IMR-90 (cell line): ENCODE measurements at places on chromosomes 6 and 20.

GRCh38 chr6:157813191-157813590, 9.9 kb upstream of the SNX9 start:
- peak; percentile 53 for DNase-seq

- DNase-seq: no peak
Measured at GRCh38 chr20:7500231-7500663, 440.0 kb downstream of the HAO1 start.

DNA sequence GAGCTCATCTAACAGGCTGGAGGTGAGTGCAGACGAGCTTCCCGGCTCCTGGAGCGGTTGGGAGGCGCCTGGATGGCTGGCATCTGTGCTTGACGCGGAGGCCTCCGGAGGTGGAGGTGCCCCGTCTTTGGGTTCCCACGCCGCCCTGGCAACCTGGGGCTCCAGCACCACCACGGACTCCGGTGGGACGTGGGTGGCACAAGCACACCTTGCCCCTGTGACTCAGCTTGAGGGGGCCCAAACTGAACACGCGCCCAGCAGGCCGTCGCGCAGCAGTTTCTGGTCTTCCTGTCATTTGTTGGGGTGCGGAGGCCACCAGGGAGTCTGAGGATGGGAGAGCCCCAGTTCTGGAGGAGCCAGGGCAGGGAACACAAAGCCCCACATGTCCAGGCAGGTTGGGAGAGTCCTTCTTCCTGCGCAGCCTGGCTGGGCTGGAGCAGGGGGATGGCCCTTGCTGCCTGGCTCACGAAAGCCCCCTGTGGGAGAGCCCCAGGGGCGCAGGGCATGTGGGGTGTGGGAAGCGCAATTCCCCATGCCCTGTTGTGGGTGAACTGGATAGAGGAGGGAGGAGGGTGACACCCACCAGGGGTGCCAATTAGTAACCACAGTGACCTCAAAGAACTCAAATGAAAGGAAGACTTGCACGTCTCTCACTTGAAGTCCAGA, 1378.6 kb upstream of the DEFB115 start:
- no peak for DNase-seq

DNA sequence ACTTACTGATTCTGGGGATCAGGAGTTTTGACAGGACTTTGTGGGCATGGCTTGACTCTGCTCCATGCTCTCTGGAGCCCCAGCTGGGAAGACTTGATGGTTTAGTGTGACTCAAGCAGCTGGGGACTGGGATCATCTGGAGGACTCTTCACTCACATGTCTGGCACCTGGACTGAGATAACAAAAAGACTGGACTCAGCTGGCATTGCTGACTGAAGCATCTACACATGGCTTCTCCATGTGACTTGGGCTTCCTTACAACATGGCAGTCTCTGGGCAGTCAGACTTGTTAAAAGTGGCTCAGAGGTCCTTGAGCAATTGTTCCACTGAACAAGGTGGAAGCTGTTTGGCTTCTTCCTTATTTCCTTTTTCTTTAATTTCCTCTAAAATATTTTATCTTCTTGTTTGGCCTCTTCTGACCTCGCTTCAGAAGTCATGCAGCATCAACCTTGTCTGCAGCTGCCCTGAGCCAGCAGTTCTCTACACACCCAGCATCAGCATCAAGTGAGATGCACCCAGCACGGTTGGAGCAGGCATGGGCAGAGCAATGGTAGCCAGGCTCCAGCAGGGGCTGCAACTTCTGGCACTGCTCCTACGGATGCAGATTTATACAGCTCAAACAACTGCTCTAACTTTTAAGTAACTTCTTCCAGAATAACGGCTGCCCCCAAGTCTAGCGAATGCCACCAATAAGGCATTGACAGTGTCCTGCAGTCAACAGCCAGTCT, 5.6 kb upstream of the HM13 start:
- no peak for DNase-seq

DNA sequence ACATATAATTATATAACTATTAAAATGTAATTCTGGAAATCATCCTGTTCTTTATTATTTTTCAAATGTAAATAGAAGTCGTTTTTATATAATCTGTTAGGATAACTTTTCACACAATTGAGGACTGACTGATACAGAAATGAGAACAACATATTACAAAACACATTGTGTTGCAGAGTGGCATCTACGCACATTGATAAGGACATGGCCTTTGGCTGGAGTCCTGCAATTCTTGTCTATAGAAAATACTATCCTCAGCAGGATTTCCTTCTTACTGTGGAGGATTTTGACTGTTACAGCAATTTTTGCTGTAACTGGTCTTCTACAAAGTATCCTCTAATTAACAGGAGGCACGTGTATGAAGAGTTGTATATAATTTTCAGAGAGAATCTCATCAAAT, 19.8 kb downstream of the SH3BGRL2 start:
- DNase-seq: no peak

DNA sequence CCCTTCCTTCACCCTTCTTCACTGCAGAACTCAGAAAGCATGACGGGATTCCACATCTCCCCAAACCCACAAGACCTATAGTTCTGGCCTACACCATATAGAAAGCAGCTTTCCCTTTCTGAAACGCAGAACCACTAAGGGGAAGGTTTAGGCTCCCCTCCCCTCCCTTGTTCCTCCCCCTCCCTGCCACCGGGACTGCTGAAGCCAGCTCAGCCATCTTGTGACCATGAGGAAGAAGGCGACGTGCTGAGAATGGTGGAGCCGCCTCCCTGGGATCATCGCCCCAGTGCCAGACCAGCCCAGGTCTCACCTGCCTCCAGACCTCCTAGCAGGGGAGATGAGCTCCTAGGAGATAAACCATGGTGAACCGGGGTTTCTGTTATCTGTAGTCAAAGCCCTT, 19.6 kb downstream of the SERPINB6 start:
- DNase-seq: no peak

GRCh38 chr20:57663241-57663640, 43.0 kb upstream of the ZBP1 start:
- DNase-seq: no peak

- DNase-seq: no peak
Measured at GRCh38 chr20:48824830-48825565, 2.8 kb downstream of the PREX1 start.

GRCh38 chr6:70061546-70061945, 195.2 kb downstream of the COL19A1 start:
- DNase-seq: no peak

DNA sequence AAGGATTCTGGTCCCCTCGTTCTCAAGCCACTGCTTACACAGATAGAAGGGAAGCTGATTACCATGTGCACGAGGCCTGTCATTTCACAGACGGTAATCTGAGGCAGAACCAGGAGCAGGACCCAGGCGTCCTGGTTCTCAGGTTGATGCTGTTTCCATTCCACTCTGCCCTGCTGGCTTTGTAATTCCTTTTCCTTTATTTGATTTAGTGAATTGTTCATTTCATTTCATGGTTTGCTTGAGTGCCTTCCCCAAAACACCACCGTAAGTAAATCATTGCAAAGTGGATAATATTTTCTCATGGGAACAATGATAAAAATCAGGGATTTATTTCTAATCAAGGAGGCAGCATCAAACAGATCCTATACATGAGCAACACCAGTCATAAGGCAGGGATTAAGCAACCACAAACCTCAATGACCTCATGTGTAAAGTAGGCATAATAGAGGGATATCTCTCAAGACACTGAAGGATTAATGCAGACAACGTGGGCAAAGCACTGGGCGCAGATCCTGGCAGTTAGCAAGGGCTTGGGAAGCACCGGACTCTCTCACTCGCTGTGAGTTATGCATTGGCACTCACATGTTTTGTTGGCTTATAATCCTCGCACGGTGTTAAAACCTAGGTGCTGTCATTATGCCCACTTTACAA, 229.5 kb upstream of the FOXQ1 start:
- DNase-seq: peak; percentile 73

DNA sequence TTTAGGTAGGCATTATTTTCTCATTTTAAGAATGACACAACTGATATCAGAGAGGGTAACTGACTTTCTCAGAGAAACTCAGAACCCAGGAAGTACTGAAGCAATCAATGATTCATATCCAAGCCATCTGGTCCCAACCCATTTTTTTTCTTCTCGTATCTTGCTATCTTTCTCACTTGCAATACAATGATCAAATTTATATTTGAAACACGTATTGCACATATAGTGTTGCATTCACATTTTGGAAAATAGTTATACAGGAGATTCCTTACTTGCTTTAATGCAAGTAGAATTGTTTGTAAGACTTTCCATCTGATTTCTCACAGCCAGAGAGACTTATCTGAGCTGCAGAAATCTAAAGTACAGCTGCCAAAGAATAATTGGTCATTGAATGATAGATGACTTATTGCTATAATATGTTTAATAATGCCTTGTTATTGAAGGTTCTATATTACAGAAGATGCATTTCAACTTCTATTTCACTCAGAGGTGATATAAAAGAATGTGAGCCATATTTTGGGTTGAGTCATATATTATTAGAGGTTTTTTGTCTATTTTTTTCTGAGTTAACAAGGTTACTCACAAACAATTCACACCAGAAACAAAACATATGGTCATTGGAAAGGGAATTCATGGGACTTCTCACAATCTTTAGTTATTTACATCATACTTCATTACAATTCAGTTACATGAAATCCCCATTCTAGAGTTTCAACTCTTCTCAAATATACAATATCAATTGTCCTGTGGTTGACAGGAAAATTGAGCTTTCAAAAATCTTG, 337.5 kb upstream of the CITED2 start:
- DNase-seq: peak; percentile 63

DNA sequence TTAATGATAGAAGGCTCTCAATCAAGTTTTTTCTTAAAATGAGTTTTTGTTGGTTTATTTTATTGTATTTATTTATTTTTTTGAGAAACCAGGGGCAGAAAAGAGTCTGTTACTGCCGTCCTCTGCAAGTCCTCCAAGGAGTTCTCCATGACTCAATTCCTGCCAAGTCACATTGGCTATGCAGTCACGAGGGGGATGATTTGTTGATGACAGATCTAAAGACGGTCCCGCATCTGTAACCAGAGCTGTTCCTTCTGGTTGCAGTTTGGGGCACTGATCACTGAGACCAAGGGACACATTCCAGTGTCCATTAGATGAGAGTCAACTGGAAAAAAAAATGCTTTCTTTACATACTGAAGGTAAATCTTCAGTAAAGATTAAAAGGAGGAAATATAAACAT, 13.9 kb upstream of the TSHZ2 start:
- DNase-seq: no peak

GRCh38 chr6:157229132-157229618, 94.1 kb downstream of the TMEM242 start:
- DNase-seq: no peak

DNA sequence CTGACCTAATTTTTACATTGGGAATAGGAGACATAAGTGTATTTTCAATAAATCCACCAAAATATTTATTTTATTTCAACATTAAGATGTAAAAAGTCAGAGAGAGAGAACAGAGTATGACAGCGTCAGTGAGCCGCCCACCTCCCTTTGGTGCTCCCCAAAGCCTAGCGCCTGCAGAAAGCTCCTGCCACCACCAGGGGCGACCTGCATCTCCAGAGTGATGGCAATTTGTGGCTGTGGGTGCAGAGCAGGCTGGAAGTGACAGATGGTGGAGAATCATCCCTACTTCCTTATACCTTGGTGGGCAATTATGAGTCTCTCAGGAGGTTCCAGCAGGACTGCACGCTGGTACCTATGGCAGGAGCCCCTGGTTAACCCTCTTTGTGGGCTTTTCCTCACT, 87.3 kb downstream of the PTPRT start:
- DNase-seq: no peak

DNA sequence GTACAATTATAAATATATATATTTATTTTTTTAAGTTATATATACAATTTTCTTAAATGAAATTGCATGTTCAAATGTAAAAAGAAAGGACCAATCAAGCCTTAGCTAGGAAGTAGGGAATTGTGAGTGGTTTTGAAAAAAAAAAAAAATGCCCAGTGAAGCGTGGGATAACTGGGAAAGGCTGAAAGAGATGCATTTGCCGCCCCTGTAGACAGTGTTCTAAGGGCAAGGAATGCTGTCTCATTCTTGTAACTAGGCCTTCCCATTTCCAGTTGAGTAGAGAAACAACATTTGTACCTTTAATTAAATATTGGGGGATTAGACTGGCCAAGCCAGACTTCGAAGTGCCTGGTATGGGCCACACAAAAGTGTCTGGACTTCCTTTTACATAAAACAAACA, 430.1 kb upstream of the SLC35B3 start:
- no peak for DNase-seq

GRCh38 chr6:12844284-12845223, 128.0 kb downstream of the PHACTR1 start:
- DNase-seq: peak; percentile 1

DNA sequence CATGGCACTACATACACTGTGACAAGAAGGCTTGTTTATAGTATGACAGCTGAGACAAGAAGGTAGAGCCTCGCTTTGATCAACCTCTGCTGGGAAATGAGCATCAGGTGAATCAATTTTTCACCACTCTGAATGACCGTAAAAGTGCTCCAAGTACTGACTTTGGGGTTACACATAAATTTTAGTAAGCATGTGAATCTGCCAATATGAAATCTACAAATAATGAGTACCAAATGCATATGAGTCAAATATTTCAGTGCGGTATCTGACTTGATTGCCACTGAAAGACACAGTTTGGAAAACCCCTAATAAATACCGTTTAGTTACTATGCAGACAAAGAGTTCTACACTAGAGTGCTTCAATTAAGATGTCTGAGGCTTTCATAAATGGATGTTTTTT, 77.8 kb downstream of the ATG5 start:
- no peak for DNase-seq

- no peak for DNase-seq
Measured at GRCh38 chr6:47817749-47818148, 35.9 kb downstream of the OPN5 start.

DNA sequence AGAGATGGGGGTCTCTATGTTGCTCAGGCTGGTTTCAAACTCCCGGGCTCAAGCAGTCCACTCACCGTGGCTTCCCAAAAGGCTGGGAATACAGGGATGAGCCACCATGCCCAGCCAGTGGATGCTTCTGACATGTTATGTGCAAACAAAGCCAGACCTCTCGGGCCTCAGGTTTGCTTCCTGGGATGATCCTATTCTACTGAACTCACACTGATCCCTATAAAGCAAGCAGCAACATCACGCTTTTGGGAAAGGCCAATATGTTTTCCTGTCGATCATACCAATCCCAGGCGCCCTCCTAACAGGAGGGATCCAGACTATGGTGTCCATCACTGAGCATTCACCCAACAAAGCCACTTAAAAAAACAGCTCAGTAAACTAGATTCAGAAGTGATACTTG, 60.2 kb downstream of the CSE1L start:
- DNase-seq: no peak

DNA sequence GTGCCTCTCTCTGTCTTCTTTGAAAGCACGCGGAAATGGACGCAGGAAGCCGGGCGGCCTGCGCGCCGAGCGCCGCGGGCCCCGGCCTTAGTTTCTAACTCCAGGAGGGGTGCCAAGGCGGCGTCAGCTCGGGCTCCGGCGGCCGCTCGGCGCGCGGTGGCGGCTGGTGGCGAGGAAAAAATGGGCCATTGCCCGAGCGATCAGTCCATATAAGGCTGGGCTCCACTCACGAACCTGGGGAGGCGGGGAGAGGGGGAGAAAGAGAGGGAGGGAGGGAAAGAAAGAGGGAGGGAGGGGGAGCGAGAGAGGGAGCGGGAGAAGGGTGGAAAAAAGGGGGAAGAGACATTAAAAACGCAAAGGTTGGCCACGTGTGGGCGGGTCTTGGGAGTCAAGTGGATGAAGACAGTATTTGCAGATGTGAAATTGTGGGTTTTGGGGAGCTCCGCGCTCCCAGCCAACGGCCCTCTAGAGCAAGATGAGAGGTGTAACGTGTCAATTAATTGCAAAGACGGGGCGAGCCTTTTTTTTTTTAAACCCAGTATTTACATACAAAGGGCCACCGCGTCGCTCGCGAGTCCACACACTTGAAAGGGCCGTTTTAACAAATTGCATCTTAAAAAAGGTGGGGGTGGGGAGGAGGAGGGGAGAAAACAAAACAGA, at the start of gene NKX2-2:
Gene NKX2-2, minus strand, starts transcription at position 184 of the 660 bp plus-strand sequence. CDS start 395 bp downstream, outside the sequence.
- DNase-seq: no peak
